ENCODE measurements at places on chromosomes 6 and 20.

- peak; percentile 45 for DNase-seq
Measured at GRCh38 chr20:10632721-10633509, 40.9 kb downstream of the JAG1 start.

- DNase-seq = no peak
Measured at GRCh38 chr20:60213126-60213893, 255.1 kb downstream of the CDH26 start.

GRCh38 chr20:50565871-50566270 lies 55.7 kb downstream of the PTPN1 start:
- no peak for DNase-seq

GRCh38 chr6:125078602-125079321 lies 74.8 kb upstream of the TPD52L1 start:
- no peak for DNase-seq

DNA sequence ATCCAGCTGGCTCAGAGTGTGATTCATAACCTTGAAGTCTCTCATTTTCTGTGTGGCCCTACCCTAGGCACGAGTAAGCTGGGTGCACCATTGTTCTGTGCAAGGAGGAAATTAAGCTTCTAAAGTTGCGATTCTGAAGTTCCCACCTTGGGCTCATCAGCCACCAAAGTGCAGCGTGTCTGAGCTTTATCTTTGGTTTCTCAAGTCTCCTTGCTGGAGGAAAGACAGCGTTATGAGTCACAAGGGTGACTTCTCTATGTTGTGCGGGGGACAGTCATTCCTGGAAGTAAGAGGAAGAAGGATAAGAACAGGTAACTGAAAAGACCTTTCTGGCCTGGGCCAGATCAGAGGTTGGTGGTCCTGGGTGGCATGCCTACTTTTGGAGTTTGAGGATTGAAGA lies 16.8 kb downstream of the MRAP2 start:
- no peak for DNase-seq

DNA sequence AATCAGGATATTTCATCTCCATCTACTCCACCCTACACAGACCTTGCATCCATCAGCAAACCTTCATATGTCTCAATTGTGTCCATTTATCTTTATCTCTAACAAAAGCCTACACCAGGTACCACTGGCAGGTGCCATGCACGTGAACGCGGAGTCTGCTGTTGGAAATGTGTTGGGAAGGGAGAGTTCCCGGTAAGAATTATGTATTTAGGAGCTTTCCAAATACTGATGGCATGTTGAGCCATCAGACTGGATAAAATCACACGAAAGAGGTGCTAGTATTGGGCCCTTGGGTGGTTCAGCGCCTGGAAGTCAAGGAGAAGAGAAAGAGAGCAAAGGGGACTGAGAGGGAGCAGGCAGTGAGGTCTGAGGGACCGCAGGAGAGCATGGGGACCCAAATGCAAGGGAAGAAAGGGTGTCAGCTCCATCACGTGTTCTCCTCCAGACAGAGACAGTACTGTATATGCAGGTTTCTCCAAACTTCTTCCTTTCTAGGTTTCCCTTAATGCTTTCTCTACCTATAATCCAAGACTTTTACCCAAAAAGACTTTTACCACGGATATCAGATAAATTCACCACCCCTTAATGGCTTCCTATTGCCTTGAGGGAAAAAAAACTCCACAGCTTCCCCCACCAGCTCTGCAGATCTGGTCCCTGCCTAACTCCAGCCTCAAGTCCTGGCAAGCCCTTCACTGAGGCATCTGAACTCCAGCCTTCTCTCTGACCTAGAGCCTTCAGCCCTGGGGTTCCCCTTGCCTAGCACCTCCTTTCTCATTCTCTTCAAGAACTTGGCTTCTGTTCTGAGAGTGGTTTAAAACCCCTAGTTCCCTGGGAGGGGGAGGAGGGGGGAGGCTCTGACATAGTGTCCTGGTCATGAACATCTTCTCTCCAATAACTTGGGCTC lies 4.8 kb upstream of the ZNF217 start:
- no peak for DNase-seq

DNA sequence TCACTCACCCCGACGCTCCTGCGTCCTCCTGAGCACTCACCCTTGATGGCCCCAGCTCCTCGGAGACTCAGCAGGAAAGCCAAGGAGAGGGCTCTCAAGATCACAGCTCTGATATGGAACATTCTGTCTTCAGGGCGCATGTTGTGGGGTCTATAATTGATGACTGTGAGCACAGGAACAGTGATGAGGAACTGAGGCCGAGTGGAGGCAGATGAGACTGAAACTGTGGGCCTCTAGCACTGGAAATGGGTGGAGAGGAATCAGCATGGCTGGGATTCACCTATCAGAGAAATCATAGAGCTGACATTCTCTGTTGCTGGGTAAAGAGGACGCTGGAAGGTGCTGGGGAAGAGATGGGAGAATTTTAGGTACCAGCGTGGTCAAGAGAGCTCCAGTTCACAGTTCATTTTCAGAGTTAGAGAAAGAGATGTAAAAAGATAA lies at the start of gene HLA-DPA1:
HLA-DPA1 (minus strand) TSS at position 219 of the 441 bp plus-strand sequence.
- no peak for DNase-seq

DNA sequence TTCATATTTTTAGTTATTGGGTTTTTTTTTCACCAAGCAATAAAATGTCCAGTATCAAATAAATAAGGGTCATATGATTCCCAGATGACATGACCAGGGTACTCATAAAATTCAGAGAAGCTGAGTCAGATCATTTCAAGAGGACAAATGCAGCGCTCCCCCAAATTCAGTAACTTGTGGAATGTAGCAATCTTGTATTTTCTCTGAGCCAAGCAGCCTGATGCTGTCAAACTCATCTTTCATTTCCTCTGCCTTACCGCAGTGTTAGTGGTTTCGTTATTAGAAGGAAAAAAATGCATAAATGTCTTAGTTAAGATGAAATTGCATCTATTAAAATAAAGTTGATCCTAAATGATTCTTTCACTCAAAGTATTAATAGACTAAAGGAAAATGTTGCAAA lies 57.8 kb upstream of the EDN1 start:
- no peak for DNase-seq

DNA sequence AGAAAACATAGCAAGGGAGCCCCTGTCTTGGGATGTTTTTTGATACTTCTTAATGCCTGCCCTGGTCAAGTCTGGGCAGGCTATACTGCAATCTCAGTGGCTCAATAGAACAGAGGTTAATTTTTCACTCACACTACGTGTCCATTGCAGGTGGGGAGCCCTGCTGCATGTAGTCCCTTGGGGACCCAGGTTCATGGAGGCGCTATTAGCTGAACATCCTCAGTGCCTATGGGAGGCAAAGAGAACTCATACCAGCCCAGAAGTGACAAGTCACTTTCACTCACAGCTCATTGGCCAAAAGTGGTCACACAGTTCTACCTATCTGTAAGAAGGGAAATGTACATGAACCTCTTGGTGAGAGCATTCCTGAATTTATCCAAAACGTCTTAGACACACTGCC lies 23.2 kb downstream of the CGA start:
- DNase-seq = no peak

GRCh38 chr20:59697068-59697467 lies 92.7 kb downstream of the PHACTR3 start:
- DNase-seq = no peak

DNA sequence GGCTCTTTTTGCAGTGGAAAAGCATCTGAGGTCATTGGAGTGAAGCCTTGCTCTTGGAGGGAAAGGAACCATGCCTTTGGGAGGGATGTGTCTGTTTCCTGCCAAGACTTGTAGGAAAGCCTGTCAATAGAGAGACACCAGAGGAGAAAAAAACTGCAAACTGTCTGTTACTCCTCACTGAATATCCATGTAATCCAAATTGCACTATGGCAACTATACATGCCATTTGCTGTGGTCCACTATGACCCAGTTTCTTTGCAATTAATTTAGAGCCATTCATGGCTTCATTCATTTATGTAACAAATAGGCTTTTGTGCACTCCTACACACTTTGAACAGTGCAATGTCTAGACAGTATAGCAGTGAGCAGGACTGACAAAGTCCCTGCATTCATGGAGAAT lies 296.5 kb downstream of the SLC35F1 start:
- DNase-seq = no peak

GRCh38 chr20:17227219-17227575 lies 357 bp downstream of the PCSK2 start:
- DNase-seq = no peak

- no peak for DNase-seq
Measured at GRCh38 chr6:90764001-90764400, 177.1 kb upstream of the MAP3K7 start.

GRCh38 chr6:84460491-84460890 lies 233.0 kb upstream of the CEP162 start:
- no peak for DNase-seq

DNA sequence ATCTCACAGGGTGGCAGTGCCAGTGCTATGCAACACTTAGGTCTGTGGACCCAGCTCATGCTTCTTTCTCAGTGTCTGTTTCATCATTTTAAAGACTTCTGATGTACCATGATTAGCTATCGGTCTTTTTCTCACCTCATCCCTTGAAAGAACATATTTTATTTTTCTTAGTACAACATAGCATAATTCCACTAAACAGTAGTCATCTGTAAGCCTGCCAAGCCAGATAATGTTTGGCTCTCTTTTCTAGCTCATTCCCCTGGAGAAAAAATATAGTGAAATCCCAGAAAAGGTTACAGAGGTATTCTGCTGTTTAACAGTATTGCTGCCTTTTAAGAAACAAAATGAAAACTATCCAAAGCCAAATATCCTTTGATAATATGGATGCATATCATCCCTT lies 177.0 kb upstream of the MMS22L start:
- DNase-seq = no peak

Data from right hindlimb (tissue), 1 donor.